Urothelium cell line (cell line): ENCODE measurements at places on chromosomes 3 and 15.

DNA sequence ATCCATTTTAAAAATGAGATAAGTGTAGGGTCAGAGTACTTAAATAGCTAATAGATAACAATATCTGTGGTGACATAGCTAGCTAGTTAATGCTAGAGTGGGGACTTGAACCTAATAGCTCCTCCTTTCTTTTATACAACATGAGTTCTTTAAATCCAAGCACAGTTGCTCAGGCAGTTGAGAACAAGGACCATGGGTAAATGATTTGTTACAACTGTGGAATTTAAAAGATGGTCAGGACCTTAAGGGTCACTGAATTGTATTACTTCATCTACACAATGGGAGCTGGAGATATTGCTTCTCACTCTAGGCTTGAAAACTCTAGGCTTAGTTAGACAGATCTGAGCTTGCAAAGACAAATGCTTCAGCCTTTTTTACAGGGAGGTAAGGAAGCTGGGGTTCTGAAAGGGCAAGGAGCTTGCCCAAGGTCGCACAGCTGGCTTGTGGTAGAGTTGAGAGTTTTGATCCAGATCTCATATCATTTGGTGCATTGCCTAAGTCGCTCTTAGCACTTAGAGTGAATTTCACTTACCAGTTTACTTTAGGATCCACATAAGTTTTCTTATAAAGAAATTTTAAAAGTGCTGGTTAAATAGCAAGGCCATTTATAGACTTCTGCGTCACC is 90.2 kb downstream of the EDEM1 start:
- no peak for DNase-seq

DNA sequence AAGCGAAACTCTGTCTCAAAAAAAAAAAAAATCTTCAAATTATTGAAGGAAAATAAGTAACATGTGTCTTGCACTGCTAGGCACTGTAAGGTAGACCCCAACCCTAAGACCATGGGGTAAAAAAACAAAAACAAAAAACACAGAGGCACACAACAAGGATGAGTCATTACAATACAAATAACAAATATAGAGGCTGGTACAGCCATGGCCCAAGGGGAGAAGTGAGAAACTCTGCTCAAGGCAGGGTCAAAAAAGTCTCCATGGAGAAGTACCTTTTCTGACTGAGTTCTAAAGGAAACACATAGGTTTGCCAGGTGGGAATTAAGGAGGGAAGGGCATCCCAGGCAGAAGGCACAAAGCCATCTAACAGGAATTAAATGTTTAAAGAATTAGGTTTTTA is 54.5 kb downstream of the TOP2B start:
- DNase-seq = no peak

- no peak for DNase-seq
Measured at GRCh38 chr15:51388726-51389125, 47.3 kb downstream of the GLDN start.

- DNase-seq = no peak
Measured at GRCh38 chr3:111151438-111151837, 79.8 kb downstream of the NECTIN3 start.

- DNase-seq = no peak
Measured at GRCh38 chr3:15451216-15452113, 24.1 kb downstream of the EAF1 start.

DNA sequence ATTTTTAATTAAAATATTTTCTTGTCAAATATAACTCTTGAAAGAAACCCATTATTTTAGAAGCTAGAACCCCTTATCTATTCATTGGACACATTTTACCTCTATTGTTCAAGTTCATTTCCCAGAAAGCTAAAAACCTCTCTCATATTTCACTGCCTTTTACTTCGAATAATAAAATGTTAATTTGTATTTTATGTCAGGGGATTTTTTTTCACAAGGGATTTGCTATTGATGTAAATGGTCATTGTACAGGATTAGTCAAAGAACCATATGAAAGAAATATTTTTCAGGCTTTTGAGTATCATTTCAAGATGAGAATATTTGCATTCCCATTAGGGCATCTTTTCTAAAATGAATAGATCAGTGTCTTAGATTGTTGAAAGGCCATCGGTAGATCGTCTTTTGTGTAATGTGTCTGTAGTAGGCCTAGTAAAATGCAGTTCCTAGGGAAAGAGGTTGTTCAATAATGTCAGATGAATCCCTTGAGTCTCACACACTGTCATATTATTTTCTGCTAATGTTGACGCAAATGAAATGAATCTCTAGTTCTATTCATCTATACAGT is 114.5 kb downstream of the ROBO1 start:
- no peak for DNase-seq

DNA sequence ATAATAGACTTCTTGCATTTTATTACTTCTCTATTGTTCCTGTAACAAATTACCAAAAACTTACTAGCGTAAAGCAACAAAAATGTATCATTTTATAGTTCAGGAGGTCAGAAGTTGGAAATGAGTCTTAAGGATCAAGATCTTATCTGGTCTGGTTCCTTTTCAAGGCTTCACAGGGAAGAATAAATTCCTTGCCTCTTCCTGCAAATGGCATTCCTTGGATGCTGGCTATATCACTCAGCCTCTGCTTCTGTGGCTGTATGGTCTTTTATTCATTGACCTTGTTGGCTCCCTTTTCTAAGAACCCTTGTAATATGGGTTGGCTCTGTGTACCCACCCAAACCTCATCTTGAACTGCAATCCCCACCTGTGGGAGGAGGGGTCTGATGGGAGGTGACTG is 478.4 kb upstream of the THBS1 start:
- no peak for DNase-seq

GRCh38 chr3:57120451-57121174 is 44.5 kb downstream of the IL17RD start:
- DNase-seq = no peak

DNA sequence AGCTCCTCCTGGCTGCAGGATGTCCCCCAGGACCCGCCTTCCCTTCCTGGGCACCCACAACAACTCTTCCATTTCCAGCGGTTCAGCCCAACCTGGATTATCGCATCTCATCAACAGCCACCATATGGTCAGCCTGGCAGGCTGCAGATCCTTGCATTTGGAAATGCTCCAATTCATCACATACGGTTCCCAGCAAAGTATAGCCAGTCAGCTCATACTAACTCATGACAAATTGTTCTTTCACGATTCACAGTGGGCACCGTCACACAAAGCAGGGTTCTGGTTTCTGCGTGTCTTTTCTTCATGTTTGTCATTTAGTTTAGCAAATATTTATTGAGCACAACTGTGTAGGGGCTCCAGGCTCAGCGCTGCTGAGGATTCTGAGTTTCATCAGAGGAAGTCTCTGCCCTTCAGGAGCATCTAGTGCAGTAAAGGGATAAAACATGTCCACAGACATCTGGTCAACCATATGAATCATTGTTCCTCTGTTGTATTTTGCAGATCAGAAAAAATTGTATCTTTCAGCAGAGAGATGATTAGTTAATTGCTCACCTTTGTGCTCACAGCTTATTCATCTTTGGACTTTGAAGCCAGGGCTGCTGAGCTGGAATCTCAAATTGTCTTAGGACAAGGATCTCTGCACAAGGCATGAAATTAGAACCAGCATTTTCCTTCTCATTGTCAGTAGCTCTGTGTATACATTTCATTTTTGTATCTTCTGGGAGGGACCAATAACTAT is 125.1 kb downstream of the GABRG3 start:
- no peak for DNase-seq
